ENCODE measurements at places on chromosomes 11 and 22.

DNA sequence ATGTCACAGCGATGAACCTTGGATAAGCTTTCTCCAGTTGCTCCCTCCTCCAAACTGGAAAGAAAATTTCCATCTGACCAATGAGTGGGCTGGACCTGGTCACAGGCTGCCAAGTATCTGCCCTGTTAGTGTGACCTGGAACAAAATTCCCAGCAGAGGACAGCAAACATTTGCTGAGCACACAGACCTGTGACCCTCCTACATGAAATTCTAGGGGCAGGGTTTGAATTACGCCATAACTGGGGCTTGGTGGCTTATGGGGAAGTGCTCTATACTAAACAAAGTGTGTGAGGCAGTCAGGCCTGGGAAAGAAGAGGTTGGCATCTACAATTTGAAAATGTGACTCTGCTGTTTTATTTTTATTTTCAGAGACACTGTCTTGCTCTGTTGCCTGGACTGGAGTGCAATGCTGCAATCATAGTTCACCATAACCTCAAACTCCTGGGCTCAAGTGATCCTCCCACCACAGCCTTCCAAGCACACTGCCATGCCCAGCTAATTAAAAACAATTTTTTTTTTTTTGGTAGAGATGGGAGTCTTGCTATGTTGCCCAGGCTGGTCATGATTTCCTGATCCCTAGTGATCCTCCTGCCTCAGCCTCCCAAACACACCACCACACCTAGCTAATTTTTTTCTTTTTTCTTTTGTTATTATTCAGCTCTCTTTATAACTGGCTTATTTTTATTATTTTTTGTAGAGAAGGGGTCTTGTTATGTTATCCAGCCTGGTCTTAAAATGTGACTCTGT is 13.6 kb upstream of the XBP1 start:
- DNase-seq, result no peak

- no peak for DNase-seq
Observed at GRCh38 chr22:25137577-25138525, 61.8 kb upstream of the CRYBB3 start.

- no peak for DNase-seq
Observed at GRCh38 chr11:45368697-45369096, 82.6 kb upstream of the SYT13 start.

DNA sequence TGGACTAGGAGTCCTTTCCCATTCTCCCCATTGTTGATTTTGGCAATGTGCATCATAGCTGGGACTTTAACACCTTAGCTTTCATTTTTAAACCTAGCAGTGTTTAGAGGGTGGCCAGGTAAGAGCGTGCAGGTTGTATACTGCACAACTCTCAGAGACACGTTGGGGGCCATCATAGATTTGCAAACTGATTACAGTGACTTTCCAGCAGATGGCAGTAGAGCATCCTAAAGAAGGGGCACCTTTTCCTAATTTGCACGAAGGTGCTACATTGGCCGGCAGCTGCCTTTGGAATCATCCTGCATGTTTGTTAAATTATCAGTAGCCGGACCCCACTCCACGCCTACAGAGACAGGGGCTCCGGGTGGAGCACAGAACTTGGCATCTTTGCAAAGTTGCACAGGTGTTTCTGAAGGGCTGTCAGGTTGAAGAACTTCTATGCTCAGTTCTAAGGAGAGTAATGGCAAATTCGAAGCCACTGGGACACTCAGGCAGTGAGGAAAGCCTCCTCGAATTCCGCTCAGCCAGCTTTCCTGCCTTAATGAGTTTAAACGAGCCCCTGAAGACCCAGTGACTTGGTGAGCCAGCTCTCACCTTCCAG is 7.7 kb downstream of the LHFPL7 start:
- DNase-seq, result no peak

GRCh38 chr22:29022101-29022817 is 39.4 kb downstream of the C22orf31 start:
- no peak for DNase-seq

GRCh38 chr11:20355221-20356219 is 8.0 kb upstream of the HTATIP2 start:
- no peak for DNase-seq

DNA sequence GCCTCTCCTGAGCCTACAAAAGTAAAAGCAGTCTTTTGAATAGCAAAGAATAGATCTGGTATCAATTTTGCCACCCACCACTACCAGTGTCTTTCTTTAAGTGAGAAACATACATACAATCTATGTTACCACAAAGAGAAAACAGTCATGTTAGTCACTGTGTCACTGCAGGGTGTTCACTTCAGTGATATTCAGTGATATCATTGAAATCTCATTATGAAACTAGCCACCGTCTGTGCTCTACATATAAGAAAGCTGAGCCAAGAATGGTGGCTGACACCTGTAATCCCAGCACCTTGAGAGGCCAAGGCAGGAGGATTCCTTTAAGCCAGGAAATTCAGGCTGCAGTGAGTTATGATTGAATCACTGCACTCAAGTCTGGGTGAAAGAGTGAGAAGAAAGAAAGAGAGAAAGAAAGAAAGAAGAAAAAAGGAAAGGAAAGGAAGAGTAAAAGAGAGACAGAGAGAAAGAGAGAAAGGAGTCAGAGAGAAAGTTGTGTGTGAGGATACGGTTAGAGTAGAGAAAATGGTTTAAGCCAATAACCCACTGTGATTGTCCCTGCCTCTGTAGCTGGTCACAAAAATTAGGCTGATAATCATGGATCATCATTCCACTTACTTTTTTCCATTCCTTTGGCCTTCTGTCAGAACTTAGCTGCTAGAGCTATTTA is 847.1 kb downstream of the FAM181B start:
- no peak for DNase-seq

DNA sequence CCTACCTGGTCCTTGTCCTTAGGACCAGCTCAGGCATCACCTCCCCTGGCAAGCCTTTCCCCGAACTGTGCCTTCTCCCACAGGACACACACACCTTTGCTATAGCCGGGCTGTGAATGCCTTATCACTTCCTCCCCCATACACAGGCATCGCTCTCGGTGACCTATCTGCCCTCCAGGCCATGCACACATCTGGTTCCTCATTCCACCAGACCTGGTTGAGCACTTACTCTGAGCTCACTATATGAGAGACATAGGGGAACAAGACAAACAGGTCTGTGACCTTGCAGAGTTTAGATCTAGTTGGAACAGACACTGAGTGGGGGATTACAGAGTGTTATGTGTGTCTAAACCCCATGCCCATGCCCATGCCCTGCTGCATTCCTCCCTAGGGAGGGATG is 3.1 kb upstream of the BCR start:
- DNase-seq, result no peak

- no peak for DNase-seq
Observed at GRCh38 chr22:31227186-31227585, 15.1 kb downstream of the LIMK2 start.

- DNase-seq, result no peak
Observed at GRCh38 chr11:13229136-13229535, 48.5 kb upstream of the BMAL1 start.

DNA sequence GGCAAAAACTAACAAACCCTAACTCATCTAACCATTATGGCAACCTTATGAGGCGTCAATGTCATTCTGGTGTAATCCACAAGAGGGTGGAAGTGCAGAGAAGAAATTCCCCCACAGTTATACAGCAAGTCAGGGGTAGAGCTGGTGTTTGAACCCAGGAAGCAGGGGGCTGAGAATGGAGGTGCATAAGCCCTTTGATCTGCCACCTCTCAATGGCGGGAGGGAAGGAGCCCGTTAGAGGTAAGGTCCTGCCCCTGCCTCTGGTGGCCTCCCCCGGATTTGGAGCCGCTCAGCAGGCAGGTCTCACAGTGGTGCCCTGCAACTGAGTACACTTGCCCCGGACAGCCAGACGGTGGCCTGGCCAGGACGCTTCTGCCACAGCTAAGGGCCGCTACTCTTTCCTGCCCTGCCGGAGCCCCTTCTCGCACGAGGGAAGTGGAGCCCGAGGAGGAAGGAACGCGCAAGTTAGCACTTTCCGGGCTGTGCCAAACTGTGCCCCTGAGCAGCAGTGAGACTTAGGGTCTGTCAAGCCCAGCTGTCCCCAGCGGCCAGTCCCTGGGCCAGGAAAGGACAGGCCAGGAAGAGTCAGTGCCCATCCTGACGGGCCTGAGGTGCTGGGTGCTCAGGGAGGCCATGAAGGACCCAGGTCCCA is 1.1 kb downstream of the FXYD2 start:
- no peak for DNase-seq

DNA sequence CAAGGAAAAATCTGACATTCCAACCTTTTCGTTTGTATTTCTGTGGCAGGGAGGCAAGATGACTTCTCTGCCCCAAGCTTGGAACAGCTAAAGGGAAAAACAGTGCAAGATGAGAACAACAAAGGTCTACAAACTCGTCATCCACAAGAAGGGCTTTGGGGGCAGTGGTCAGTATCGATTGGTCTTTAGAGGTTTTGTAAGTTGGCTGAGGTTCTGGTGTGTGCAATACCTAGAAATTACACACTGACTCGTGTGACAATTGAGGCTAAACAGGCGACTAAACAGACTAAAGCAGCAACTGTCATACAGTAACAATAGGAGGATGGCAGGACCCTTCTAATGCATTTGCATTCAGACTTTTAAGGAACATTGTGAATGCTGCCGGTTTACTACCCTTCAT is 994 bp downstream of the DEPDC5 start:
- DNase-seq, result no peak

- no peak for DNase-seq
Observed at GRCh38 chr11:105918039-105918438, 104.0 kb downstream of the MSANTD4 start.

DNA sequence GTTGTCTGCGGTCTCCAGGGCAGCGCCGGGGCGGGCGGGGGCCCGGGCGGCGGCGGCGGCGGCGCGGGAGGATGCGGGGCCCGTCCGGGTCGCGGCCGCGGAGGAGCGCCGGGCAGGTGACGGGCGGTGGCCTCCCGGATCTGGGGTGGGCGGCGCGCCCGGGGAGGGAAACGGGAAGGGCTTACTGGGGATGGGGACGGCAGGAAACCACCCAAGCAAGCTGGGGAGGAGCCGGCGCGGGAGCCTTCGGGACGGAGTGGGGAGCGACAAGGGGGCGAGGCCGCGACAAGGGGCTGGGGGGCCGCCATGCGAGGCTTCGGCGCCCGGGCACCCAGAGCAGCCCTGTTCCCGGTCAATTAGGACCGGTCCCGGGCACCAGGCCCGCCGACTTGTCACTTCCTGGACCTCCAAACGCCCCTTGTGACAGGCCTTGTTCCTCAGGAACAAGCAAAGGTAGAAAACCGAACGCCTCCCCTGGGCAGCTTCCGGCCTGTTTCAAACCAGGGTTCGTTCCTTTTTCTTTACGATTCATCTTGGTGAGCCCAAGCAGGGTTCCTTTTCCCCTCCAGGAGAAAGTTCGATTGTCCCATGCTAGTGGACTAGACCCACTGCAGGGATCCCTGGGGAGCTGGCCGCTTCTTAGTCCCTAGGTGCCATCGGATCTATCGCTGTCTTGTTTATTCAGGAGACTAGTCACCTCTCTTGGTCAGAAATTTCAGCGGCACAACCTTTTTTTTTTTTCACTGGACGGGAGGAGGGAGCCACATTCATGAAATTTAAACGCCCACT is 492 bp downstream of the JHY start:
- DNase-seq, result peak; percentile 31

DNA sequence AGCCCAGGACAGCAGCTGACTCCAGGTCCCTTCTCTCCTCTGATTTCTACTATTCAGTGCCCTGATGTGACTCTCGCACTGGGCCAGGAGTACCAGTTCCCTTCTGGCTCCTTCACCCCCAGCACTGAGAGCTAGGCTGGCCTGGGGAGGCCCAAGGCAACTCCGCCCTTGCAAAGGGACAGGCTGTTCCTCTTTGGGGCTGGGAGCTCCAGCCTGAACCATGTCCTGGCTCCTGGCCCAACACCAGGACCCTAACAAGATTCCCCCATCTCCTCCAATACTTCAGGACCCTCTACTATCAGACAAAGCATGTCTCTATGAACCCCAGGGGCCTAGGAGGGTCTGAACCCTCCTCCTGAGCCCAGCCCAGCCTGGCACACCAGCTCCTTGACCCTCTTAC is 12.5 kb downstream of the CREB3L1 start:
- DNase-seq, result no peak

DNA sequence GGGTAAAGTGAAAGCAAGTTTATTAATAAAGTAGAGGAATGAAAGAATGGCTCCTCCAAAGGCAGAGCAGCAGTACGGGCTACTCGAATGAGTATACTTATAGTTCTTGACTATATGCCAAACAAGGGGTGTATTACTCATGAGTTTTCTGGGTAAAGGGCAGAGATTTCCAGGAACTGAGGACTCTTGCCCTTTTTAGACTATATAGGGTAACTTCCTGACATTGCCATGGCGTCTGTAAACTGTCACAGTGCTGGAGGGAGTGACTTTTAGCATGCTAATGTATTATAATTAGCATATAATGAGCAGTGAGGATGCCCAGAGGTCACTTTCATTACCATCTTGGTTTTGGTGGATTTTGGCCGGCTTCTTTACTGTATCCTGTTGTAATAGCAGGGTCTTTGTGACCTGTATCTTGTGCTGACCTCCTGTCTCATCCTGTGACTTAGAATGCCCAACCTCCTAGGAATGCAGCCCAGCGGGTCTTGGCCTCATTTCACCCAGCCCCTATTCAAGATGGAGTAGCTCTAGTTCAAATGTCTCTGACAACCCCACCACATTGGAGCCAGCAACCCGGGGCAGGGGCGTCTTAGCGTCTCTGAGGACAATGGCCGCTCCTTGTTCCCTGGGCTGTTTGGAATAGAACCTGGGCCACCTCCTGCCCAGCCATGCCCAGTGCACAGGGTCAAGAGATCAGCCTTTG is 34.9 kb upstream of the CD82 start:
- DNase-seq, result no peak

GRCh38 chr22:18978506-18978905 is 42.4 kb upstream of the PRODH start:
- DNase-seq, result no peak

DNA sequence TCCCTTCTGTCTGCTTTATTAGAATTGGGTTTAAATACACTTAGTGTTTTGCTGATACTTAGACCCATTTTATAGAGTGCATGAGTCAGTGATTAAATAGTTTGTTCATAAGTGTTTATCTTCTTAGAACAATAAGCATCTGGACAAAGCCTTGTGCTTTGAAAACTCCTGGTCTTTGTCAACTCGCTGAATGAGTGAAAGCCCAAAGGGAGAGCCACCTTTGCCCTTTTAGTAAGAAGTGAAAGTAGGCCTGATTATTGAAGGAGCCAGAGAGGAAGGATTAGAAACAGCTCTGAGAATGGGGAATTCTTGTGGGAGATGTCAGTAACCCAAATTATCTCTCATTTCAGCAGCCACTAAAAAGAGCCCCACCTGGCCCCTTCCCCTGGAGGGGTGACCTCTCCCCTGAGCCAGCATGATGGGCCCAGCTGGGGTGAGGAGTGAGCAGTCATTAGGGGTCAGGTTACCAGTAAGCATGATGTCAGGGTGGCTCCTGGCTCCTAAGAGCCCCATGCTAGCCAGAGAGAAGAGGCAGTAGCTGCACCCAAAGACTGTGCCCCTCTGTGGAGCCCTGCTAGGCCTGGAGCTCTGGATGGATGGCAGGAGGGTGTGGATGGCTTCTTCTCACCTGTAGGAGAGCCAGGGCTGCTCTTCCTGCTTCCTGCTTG is 125.1 kb upstream of the E2F8 start:
- DNase-seq, result no peak

DNA sequence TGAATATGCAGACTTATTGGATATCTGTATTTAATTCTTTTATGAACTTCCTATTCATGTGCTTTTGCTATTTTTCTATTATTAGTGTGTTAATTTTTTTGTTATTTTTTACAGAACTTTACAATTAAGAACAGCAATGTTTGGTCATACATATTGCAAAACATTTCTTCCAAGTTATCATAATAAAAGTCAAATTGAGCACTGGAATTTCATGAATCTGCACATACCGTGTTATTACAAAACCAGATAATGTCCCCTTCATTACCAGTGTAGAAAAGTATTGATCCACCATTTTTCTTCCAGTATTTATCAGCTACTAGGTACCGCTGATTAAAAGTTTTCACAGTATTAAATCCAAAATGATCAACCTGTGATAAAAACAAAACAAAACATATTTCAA is 40.5 kb downstream of the PRCP start:
- DNase-seq, result no peak
